ENCODE measurements at places on chromosomes 12 and 14. TPM values are rescaled to one million over a fixed set of nuclear protein-coding genes. Genes with fewer than 3 reads are reported as not detected.

- no peaks in the 10 kb centered on the region for H3K36me3 ChIP-seq
- H3K4me3 ChIP-seq, result no peak overlapping the region
- H3K27ac ChIP-seq, result no peak overlapping the region
- H3K4me1 ChIP-seq, result no peaks in the 10 kb centered on the region
- no peaks in the 10 kb centered on the region for H3K27me3 ChIP-seq
- no peak for DNase-seq
Measured at GRCh38 chr12:103827911-103828391, 13.1 kb downstream of the NT5DC3 start.

DNA sequence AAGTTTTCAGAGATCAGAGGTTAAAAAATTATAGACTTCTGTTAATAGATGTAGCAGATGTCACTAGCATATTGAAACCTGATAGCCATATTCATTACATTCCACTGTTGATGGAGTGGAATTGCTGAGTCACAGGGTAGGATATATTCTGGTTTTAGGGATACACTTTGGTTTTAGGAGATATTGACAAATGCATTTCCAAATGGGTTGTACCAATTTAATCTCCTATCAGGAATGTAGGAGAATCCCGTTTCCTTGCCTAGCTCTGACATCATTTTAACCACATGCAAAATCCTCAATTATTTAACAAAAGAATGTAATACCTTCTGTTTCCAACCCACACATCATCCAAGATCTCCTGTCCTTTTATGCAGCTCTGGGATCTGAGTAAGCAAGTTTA is 30.7 kb upstream of the ESR2 start:
- H3K27me3 ChIP-seq, result no peaks in the 10 kb centered on the region
- DNase-seq, result no peak
- H3K36me3 ChIP-seq, result no peaks in the 10 kb centered on the region
- H3K27ac ChIP-seq, result no peak overlapping the region

DNA sequence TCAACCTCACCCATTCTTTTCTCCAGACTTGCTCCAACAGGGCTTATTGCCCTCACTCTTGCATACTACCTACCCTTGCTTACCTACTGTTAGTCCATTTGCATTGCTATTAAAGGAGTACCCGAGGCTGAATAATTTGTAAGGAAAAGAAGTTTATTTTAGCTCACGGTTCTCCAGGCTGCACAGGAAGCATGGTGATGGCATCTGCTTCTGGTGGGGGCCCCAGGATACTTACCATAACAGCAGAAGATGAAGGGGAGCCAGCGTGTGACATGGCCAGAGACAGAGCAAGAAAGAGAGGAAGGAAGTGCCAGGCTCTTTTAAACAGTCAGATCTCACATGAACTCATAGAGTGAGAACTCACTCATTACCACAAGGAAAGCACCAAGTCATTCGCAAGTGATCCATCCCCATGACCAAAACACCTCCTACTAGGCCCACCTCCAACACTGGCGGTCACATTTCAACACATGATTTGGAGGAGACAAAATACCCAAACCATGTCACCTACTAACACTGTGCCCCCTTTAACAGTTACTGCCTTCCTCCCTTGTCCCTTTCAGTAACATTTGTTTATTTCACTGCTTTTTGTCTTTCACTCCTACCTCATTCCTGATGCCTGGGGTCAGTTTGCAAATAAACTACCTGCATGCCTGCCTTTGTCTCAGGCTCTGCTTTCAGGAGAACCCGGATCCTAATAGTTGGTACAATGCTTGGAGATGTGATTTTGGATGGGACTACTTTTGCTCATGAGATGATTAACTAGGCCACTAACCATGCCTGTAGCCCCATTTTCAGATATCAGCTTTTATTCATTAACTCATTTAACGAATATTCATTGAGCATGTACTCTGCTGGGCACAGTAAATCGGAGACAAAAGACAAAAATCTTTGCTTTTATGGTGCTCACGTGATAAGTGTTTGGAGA is 41.6 kb upstream of the CSRP2 start:
- H3K27ac ChIP-seq, result no peak overlapping the region
- no peaks in the 10 kb centered on the region for H3K4me1 ChIP-seq
- H3K27me3 ChIP-seq, result no peaks in the 10 kb centered on the region
- DNase-seq, result no peak
- H3K36me3 ChIP-seq, result no peaks in the 10 kb centered on the region

GRCh38 chr12:93578221-93578620 is 5.7 kb downstream of the SOCS2 start:
- H3K4me1 ChIP-seq, result peaks cover 63% of the 10 kb centered on the region
- no peak overlapping the region for H3K27ac ChIP-seq
- no peak for DNase-seq
- H3K27me3 ChIP-seq, result no peaks in the 10 kb centered on the region
- H3K36me3 ChIP-seq, result peaks cover 23% of the 10 kb centered on the region
- H3K4me3 ChIP-seq, result no peak overlapping the region

GRCh38 chr12:24937553-24938244 is 11.2 kb downstream of the BCAT1 start:
- H3K27ac ChIP-seq, result no peak overlapping the region
- no peak for DNase-seq
- no peaks in the 10 kb centered on the region for H3K36me3 ChIP-seq
- H3K4me1 ChIP-seq, result no peaks in the 10 kb centered on the region

- no peaks in the 10 kb centered on the region for H3K36me3 ChIP-seq
- H3K4me1 ChIP-seq, result no peaks in the 10 kb centered on the region
- H3K4me3 ChIP-seq, result no peak overlapping the region
- no peak for DNase-seq
- no peaks in the 10 kb centered on the region for H3K27me3 ChIP-seq
- no peak overlapping the region for H3K27ac ChIP-seq
Measured at GRCh38 chr12:66060163-66060907, 70.2 kb downstream of the LLPH start.

Gene COX14
- total RNA-seq, result 60.7 TPM

- H3K36me3 ChIP-seq, result peaks cover 8% of the 10 kb centered on the region
- H3K27me3 ChIP-seq, result no peaks in the 10 kb centered on the region
Measured at GRCh38 chr14:92702441-92702918, 45.9 kb downstream of the LGMN start.

Gene CAND1
- total RNA-seq, result 111 TPM

DNA sequence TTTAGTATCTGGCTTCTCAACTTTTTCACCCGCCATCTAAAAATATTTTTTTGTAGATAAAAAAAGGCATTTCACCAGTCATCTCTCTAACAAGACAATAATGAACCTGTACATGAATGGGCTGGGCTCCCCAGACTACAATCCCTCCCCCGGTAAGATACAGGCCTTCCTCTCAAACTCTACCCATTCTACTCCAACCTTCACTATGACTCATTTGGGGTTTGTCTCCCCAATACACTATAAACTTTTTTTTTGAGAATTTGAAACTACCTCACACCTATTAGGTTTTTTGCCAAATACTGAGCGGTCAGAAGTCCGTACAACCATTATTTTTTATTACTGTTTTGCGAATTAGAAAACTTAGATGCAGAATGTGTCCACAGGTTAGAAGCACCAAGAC is 784 bp downstream of the RPL6 start:
- H3K36me3 ChIP-seq, result peaks cover 46% of the 10 kb centered on the region
- peak overlapping the region; percentile 66 for H3K4me3 ChIP-seq
- peaks cover 12% of the 10 kb centered on the region for H3K4me1 ChIP-seq
- no peaks in the 10 kb centered on the region for H3K27me3 ChIP-seq
- no peak for DNase-seq
- H3K27ac ChIP-seq, result peak overlapping the region; percentile 89

DNA sequence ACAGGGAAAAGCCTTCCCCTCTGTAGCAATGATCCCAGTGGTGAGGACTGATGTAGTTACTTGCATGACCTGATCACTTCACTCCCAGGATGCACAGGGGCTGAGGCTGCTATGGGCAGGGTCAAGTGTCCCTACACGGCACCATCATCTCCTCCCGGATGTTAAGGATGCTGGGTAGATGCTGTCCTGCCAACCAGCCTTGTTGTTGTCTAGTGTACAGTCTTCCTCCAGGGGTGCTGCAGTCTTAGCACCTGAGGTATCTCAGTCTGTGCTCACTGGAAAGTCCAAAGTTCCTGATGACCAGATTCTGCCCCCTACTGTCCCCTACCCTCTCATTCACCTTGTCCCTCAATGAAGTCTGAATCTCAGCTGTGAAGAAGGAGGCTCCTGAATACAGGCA is 20.1 kb downstream of the CPM start:
- no peak overlapping the region for H3K27ac ChIP-seq
- no peak overlapping the region for H3K4me3 ChIP-seq
- H3K36me3 ChIP-seq, result no peaks in the 10 kb centered on the region
- H3K27me3 ChIP-seq, result no peaks in the 10 kb centered on the region

GRCh38 chr14:80393766-80394165 is 182.5 kb upstream of the DIO2 start:
- no peaks in the 10 kb centered on the region for H3K27me3 ChIP-seq
- H3K27ac ChIP-seq, result no peak overlapping the region
- no peaks in the 10 kb centered on the region for H3K36me3 ChIP-seq

GRCh38 chr14:105474483-105475268 is at the start of gene CRIP2:
Gene CRIP2 (plus strand): TSS chr14:105474821. CDS start chr14:105474863, 42 bp downstream.
- peaks cover 7% of the 10 kb centered on the region for H3K36me3 ChIP-seq
- peaks cover 92% of the 10 kb centered on the region for H3K4me1 ChIP-seq
- peak within 1 kb of the TSS; percentile 86 for H3K4me3 ChIP-seq
- no peak for DNase-seq
- H3K27me3 ChIP-seq, result no peaks in the 10 kb centered on the region

- H3K27me3 ChIP-seq, result no peaks in the 10 kb centered on the region
- H3K4me3 ChIP-seq, result no peak overlapping the region
- peaks cover 10% of the 10 kb centered on the region for H3K4me1 ChIP-seq
- H3K36me3 ChIP-seq, result no peaks in the 10 kb centered on the region
Measured at GRCh38 chr14:103802356-103802755, 45.0 kb downstream of the PPP1R13B start.

GRCh38 chr14:24712374-24712773 is 78.4 kb upstream of the GZMB start:
- no peak for DNase-seq
- no peaks in the 10 kb centered on the region for H3K4me1 ChIP-seq
- H3K36me3 ChIP-seq, result no peaks in the 10 kb centered on the region
- no peak overlapping the region for H3K4me3 ChIP-seq

Gene ASB2
- 9.6 TPM for total RNA-seq

GRCh38 chr14:27078191-27078590 is 480.4 kb upstream of the NOVA1 start:
- no peak for DNase-seq
- no peaks in the 10 kb centered on the region for H3K4me1 ChIP-seq
- H3K36me3 ChIP-seq, result no peaks in the 10 kb centered on the region

DNA sequence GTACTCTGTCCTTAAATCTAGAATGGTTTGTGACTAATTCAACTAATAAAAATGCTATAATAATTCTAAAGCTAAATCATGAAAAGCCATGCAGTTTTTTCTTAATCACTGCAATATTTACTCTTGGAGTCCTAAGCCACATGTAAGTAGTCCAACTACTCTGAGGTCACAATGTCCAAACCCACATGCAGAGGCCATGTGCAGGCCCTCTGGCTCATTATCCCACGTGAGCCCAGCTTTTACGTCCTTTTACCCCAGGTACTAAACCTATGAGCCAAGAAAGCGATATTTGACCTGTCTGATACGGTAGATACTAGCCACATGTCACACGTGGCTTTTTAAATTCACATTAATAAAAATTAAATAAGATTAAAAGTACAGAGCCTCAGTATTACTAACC is 12.5 kb downstream of the TAS2R13 start:
- no peaks in the 10 kb centered on the region for H3K36me3 ChIP-seq
- no peaks in the 10 kb centered on the region for H3K27me3 ChIP-seq
- H3K27ac ChIP-seq, result no peak overlapping the region
- H3K4me3 ChIP-seq, result no peak overlapping the region

DNA sequence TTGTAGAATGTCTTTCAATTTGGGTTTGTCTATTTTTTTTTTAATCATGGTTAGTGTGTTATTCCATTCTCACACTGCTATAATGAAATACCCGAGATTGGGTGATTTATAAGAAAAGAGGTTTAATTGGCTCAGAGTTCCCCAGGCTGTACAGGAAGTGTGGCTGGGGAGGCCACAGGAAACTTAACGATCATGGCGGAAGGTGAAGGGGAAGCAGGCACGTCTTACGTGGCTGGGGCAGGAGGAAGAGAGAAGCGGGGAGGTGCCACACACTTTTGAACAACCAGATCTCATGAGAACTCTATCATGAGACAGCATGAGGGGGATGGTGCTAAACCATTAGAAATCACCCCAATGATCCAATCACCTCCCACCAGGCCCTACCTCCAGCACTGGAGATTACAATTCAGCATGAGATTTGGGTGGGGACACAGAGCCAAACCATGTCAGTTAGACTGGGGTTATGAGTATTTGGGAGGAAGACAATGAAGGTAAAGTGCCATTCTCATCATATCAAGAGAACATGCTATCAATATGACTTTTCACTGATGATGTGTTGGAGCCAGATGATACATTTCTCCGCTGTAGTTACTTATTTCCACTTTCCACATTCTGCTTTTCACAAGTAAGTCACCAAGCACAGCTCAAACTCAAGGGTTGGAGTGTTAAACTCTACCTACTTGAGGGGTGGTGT is 45.8 kb downstream of the AP5M1 start:
- no peaks in the 10 kb centered on the region for H3K36me3 ChIP-seq
- H3K27ac ChIP-seq, result no peak overlapping the region
- no peak for DNase-seq
- H3K27me3 ChIP-seq, result no peaks in the 10 kb centered on the region
- H3K4me1 ChIP-seq, result no peaks in the 10 kb centered on the region

Gene SERPINA10
- total RNA-seq, result not detected

Gene OTUB2
- not detected for total RNA-seq

DNA sequence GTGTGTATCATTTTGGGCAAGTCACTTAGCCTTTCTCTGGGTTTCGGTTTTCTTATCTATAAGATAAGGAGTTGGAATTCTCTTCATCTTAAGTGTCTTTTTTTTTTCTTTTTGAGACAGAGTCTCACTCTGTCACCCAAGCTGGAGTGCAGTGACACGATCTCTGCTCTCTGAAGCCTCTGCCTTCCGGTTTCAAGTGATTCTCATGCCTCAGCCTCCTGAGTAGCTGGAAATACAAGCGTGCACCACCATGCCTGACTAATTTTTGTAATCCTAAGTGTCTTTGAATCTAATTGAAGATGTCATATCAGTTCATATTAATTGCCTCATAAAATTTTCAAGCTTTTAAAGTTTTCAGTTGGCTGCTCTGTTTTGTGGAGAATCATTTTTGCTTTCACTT is 4.0 kb downstream of the SRGAP1 start:
- no peaks in the 10 kb centered on the region for H3K36me3 ChIP-seq
- H3K27me3 ChIP-seq, result no peaks in the 10 kb centered on the region
- H3K4me3 ChIP-seq, result no peak overlapping the region
- H3K4me1 ChIP-seq, result peaks cover 9% of the 10 kb centered on the region
- no peak overlapping the region for H3K27ac ChIP-seq
